Brain (organoid and tissue), 16 donors: ENCODE measurements at places on chromosomes 3 and 15. TPM values are rescaled to one million over a fixed set of nuclear protein-coding genes. Genes with fewer than 3 reads are reported as not detected.

Gene KBTBD13
- polyA plus RNA-seq = not detected

- DNase-seq = peak; percentile 35
These were observed 553 bp downstream of the TMEM43 start for GRCh38 chr3:14125193-14126016.

GRCh38 chr3:75192146-75192616, 471.9 kb upstream of the FRG2C start:
- peak; percentile 80 for DNase-seq

GRCh38 chr3:13138833-13139145, 65.6 kb upstream of the IQSEC1 start:
- no peak for DNase-seq

GRCh38 chr15:43070249-43070648, 35.6 kb downstream of the UBR1 start:
- DNase-seq = no peak

DNA sequence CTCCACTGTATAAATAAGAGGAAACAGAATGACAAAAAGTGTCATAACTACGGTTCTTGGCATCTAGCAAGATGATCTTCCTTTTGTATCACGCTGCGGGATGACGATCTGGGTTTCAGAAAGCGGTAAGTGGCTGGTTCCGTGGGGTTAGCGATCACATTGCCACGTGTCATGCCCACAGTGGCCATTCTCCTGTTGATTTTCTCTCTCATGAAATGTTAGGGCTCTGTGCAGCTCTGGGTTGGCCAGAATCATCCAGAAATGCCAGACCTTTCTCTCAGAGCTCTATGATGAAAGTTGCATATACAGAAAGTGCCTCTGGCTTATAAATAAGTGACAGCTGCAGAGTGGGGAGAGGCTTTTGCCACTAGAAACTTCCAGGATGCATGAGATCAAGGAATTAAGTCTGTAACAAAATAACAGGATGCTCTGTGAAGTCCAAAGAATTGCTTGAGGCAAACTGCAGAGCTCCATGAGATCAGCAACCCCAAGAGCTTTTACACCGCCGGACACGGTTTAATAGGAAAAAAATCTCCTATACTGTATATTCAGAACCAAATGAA, 71.6 kb downstream of the ABTB1 start:
- DNase-seq = no peak

GRCh38 chr3:32398531-32398930, 6.9 kb downstream of the CMTM7 start:
- DNase-seq = no peak

Gene FMN1
- 0.27 TPM for polyA plus RNA-seq
